ENCODE measurements at places on chromosomes 13 and 19. TPM values are rescaled to one million over a fixed set of nuclear protein-coding genes. Genes with fewer than 3 reads are reported as not detected.

The RNF17 gene
- total RNA-seq: not detected

The CARM1 gene
- total RNA-seq: 13.0 TPM

The NMRK2 gene
- total RNA-seq: not detected

The PNMA8B gene
- total RNA-seq: 0.19 TPM

The C19orf18 gene
- total RNA-seq: not detected

The BRME1 gene
- total RNA-seq: 1.2 TPM

The PSENEN gene
- 17.5 TPM for total RNA-seq

The CPAMD8 gene
- total RNA-seq: 0.19 TPM

The MATK gene
- under 0.01 TPM for total RNA-seq

The WDR87 gene
- total RNA-seq: not detected

The RAB3A gene
- total RNA-seq: 2.5 TPM

The ZSCAN4 gene
- total RNA-seq: not detected

The U2AF2 gene
- 137 TPM for total RNA-seq

The ZNF813 gene
- 4.2 TPM for total RNA-seq

The EDNRB gene
- total RNA-seq: 5.4 TPM

The IL12RB1 gene
- 0.28 TPM for total RNA-seq

The NLRP11 gene
- under 0.01 TPM for total RNA-seq

The ZNF420 gene
- 17.8 TPM for total RNA-seq

The FCER2 gene
- not detected for total RNA-seq

The KLK14 gene
- not detected for total RNA-seq

The CEACAM19 gene
- 1.1 TPM for total RNA-seq

The DACH1 gene
- under 0.01 TPM for total RNA-seq

The IGSF23 gene
- 0.19 TPM for total RNA-seq

The ZNF253 gene
- total RNA-seq: 3.1 TPM

The MCF2L gene
- total RNA-seq: 0.19 TPM

The LIM2 gene
- total RNA-seq: not detected

The FLT3 gene
- total RNA-seq: not detected

The COX6B1 gene
- total RNA-seq: 447 TPM

The ZNF723 gene
- total RNA-seq: not detected

The FAAP24 gene
- total RNA-seq: 3.1 TPM

The OSCAR gene
- total RNA-seq: 1.2 TPM

The MBD3 gene
- total RNA-seq: 59.2 TPM

The CALR3 gene
- total RNA-seq: not detected

The S1PR5 gene
- 4.6 TPM for total RNA-seq

The ARHGEF18 gene
- 32.6 TPM for total RNA-seq

The SIGLEC12 gene
- not detected for total RNA-seq

The IZUMO2 gene
- not detected for total RNA-seq

The PDE4A gene
- 2.8 TPM for total RNA-seq

The LILRA5 gene
- total RNA-seq: not detected

The NLRP5 gene
- not detected for total RNA-seq

The PRSS57 gene
- total RNA-seq: not detected

Data from regular cardiac myocyte (primary cell).